ENCODE measurements at places on chromosomes 1 and 21.

- no peak for DNase-seq
These were observed 28.0 kb upstream of the SFPQ start for GRCh38 chr1:35220976-35221375.

DNA sequence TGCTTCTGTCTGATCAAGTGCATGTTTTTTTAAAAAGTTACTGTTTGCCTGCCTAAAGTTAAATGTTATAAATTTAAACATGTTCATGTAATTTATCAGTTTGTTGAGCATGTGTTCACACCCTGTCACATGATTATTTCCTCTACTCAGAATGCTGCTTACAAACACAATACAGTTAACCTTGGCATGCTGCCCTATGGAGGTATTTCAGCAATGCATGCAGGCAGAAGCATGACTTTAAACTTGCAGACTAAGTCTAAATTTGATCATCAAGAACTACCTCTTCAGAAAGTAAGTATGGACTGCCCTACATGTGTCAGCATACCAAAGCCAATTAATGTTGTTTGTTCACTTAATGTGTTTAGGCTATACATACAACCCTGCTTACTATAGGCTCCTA is 161.6 kb downstream of the LRRC40 start:
- peak; percentile 50 for DNase-seq

- DNase-seq = no peak
These were observed 108.9 kb upstream of the POGK start for GRCh38 chr1:166730299-166730888.

DNA sequence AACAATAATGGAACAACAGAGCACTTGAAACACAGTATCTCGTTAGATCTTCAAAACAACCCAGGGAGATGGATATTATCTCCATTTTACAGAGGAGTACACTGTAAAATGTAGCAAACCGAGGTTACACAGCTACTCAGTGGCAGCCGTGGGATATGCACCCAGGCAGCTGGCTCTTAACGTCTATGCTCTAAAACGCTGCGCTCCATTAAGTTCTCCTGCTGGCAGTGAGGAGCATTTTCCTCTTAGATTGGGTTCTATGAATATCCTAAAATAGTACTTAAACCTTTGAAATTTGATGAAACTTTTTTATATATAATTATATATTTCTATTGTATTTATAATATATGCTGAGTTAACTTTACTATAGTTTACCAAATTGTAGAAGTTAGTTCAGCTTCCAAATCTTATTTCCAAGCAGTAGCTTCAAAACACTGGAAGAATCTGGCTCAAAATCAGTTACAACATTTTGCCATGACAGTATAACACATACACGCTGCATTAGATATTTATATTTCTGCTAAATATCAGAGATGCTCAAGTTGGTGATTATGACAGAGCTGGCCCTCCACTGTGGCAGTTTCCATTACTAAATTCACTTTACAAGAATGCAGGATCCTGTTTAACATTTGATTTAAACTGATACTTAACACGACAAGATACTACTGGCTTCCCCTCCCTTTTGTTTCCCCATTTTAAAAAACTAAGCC is 49.5 kb downstream of the TGFBR3 start:
- no peak for DNase-seq

DNA sequence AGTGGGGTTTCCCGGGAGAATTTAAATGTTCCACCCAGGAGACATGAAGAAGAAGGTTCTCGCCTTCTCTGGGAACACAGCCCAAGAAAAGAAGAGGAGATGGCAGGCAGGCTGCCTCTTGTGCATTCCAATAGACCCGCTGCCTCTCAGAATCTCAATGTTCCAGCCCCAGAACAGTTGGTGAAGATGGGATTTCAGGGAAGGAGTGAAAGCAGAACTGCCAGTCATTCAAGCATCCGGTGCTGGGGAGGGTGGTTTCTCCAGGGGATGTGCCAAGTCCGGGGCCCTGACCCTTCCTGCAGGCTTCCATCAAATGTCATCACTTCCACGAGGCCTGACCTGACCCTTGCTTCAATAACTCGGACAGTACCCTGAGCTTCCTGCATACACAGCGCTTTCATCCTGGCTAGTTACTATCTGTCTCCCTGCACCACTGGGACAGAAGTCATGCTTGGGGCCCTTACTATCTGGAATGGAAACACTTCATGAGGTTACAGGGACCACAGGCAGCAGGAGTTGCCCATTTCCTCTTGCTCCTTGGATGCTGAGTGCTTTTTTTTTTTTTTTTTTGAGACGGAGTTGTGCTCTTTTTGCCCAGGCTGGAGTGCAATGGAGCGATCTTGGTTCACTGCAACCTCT is 386.6 kb upstream of the POU3F1 start:
- no peak for DNase-seq

DNA sequence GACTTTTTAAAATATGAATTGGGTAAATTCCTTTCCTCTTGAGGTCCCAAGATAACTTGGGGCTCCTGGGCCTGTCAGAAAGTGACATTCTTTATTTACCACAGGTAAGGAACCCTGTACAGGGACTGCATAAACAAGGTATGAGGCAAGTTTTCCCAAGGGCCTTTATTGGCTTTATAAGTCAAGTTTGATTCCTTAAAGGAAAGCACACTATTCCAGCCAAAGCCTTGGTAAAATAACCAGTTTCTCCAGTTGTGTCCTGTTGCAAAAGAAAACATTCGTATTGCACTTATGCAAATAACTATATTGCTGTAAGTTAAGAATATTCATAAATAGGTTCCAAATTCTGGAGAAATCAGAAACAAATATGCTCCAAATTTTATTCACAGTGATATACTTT is 21.9 kb upstream of the METTL18 start:
- DNase-seq = no peak

DNA sequence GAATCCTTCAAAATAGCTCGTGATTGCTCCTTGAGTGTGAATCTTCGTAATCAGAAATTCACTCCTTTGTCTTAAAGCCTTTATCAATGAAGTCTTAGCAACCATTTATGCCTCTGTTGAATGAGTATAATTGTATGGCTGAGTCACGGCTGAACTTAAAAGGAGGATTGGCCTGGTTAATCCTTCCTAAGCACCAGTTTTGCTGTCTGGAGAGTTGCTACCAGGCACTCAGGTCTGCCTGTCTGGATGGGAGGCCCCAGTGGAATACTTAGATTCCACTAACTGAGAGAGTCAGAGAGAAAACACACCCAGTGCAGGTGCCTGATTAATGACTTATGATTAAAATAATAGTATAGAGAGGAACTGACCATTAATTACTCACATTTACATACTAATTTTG is 7.6 kb upstream of the HHAT start:
- DNase-seq = no peak

All from fibroblast of skin of left biceps (primary cell).